ENCODE measurements at places on chromosomes 12 and 14.

DNA sequence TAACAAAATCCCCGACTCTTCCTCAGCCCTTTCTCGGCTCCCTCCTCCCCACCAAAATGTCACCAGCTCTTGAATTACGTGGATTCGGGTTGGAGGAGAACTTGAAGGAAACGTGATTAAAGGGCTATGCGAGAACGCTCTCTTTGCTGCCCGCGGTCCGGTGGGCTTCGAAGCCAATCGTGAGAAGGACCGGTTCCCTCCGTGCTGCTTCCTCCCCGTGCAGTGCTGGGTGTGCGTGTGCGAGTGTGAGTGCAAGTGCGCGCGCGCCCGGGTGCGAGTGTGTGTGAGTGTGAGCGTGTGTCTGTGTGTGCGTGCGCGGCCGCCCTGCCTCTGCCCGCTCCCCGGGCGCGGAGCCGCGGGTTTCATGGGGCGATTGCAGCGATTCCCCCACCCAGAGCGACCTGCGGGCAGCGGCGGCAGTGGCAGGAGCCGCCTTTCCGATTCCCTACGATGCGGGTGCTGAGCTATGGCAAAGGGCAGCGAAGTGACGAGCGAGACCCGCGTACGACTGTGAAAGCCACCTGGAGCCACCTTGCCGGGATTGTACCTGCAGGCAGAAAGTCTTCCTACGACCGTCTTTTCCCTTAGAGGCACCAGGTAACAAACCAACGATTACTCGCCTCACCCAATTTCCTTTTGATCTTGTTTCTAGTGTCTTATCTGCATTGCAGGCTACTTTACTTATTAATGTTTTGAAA, 1.4 kb downstream of the LRFN5 start:
- no peak for DNase-seq

DNA sequence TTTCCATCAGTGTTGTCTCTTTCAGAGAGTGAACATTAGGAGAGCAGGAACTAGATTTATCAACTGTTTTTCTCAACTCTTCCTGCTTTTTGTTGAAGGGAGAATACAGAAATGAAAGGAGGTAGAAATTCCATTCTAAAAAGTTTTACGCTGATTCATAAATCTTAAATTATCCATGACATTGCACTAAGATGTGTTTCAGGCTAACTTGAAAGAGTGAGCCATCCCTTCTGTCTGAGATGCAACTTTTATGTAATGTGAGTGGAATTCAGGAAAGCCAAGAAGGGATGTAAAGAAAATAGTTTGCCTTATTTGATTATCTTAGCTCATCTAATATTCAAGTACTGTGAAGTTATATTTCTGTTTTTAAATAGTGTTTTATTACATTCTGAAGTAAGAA, 349.5 kb upstream of the RGS6 start:
- no peak for DNase-seq

DNA sequence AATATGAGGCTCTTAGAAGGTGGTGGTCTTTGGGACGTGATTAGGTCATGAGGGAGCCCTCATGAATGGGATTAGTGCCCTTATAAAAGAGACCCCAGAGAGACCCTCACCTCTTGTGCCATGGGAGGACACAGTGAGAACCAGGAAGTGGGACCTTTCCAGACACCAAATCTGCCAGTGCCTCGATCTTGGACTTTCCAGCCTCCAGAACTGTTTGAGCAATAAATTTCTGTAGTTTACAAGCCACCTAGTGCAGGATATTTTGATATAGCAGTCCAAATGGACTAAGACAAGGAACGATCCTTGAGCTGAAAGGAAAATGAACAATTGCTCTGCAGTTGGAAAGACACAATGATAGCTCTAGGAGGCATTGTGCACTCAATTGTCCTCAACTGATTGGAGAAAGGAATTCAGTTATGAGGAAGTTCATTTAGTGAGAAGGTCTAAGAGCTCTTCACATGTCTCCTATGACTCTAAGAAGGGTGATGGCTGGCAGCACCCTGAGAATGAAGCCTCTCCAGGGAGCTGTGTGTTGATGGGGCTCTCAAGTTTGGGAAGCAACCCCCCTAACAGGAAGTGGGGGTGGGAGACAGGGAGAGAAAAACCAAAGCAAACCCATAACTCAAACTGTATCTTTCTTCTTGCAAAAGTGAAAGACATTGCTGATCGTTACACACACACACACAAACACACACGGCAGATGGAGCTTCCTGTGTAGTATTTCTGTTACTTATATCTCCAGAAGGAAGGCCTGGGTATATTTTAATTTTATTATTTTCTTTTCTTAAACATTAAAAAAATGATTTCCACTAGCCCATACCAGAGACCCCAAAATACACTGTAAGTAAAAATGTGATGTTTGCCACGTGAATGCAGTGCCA, 21.0 kb downstream of the CHST11 start:
- DNase-seq, result no peak

DNA sequence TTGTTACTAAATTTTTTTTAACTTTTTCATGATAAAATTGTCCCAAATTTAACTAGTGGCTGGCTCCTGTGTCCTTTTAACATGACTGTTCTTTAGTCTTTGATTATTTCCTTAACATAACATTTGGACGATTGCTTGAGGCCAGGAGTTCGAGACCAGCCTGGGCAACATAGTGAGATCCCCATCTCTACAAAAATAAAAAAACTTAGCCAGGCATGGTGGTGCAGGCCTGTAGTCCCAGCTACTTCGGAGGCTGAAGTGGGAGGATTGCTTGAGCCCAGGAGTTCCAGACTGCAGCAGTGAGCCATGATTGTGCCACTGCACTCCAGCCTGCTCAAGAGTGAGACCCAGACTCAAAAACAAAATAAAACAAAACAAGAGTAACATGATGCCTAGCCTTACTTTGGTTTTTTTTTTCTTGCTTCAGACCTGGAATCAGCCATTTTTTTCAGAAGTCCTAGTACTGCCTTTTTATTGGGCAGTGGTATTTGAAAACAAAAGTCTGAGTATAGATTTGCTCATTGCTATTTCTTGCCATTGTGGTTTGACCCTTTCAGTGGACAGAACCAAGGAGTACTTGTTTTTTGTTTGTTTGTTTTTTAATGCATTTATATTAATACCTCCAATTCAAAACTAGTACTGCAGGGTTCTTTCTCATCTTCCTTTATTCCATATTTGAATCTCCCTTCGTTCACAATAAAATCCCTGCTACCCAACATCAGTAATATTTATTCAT, 4.8 kb downstream of the TOGARAM1 start:
- DNase-seq, result no peak

GRCh38 chr12:66341126-66341525, 38.8 kb downstream of the HELB start:
- no peak for DNase-seq

- DNase-seq, result no peak
Observed at GRCh38 chr12:53219292-53219955, 12.4 kb upstream of the ITGB7 start.

DNA sequence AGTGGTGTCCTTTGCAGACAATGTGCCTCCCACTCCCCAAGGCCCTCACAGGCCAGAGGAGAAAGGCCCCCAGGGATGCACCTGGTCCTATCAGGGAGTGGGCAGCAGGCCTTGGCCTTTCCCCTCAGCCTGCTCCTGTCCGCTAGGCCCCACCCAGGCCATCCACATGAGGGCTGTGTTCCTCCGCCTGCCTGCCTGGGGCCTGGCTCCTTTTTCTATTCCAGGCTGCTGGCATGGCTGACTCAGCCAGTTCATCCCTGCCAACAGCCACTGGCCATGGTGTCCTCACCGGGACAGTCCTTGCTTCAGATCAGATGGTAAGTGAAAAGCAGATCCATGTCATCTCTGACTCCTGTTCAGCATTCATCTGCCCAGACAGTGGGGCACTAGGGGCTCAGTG, 13.4 kb downstream of the ISM2 start:
- no peak for DNase-seq

GRCh38 chr14:41749429-41749828, 142.8 kb downstream of the LRFN5 start:
- DNase-seq, result no peak

DNA sequence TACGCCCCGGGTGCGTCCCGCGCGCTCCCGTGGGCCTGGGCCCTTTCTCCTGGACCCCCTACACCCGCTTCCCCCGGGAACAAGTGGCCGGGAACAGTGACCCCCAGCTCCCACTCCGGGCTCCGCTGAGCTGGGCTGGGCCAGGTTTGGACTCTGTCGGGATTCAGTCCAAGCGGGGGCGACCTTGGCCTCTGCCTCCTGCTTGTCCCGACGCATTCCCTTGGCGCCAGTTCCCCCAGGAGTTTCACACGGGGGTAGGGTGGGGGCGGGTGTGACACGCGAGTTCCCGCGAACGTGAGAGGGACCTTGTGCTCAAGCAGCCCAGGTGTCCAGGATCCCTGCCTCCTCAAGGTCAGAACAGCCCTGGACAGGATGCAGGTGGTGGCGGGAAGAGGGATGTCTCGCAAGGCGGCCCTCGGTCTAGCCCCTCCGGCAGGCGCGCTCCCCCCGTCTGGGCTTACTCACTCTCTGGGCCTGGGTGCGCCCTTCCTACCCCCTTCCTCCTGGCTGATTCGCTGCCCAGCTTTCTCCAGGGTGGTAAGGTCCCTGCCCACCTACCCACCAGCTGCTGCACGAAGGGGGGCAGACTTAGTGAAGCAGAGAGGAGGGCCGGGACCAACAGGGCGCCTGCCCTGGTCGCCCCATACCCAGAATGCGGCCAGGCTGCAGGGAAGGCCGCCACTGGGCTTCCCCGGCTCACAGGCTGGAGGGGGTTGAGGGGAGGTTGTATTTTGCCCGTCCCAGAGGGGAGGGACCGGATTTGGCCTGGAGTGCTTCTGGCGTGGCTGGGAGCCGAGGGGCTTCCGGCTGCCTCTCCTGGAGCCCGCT, 862 bp downstream of the CRIP2 start:
- no peak for DNase-seq

DNA sequence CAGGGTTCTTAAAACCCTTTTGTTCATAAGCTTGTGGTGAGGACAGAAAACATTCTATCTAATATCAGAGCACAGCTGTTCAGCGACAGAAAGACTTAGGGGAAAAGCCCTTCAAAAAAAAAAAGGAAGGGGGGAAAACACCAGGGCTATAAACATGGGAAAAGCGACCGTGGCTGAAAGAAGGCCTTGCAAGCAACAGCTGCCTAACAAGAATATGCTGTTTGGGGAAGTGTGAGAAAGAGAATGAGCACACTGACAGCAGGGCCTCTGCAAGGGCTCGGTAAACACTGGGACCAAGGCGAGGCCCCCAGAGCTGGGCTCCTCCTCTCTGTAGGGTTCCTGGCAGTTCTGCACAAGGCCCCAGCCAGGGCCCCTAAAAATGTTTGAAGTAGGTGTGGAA, 27.4 kb upstream of the CCND2 start:
- no peak for DNase-seq

DNA sequence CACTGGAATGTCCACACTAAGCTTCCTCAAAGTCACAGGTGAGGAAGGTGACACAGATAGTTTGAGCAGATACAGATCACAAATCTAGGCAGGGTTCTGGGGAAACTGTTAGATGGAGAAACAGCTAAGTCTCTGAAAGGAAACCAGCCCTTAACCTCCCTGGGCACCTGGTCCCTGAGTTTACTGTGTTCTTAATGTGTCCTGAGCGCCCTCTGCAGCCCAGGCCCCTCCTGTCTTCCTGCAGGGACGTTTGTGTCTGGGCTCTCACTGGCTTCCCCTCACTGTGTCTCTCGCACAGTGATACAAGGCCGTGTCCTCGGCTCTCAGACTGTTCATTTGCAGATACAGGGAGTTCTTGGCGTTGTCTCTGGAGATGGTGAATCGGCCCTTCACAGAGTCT, 684.3 kb downstream of the TMEM121 start:
- DNase-seq, result no peak

GRCh38 chr12:48972952-48973483, 1.5 kb upstream of the WNT10B start:
- no peak for DNase-seq

DNA sequence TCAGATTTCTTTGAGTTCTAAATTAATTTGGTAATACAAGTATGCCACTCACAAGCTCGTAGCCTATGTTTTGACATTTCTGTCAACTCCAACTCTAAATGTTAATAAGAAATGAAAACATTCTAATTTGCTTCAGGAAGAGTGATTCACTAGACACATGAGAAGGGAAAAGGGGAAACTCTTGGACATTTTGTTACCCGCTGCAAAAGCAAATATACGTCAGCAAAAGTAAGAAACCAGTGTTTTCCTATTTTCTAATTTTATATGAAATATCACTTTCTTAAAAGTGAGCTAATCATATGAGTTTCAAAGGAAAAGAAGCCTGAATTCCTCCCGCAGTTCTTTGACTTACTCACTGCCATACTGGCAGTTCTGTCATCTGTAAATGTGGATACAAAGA, 162.3 kb downstream of the GRIP1 start:
- no peak for DNase-seq

Measured in stimulated activated CD8-positive, alpha-beta memory T cell treated with anti-CD3 and anti-CD28 coated beads, Interleukin-2, amount 100 ng/mL, for 1 hour (primary cell).